Ureter (tissue), 1 donor: ENCODE measurements at places on chromosomes 13 and 19.

DNA sequence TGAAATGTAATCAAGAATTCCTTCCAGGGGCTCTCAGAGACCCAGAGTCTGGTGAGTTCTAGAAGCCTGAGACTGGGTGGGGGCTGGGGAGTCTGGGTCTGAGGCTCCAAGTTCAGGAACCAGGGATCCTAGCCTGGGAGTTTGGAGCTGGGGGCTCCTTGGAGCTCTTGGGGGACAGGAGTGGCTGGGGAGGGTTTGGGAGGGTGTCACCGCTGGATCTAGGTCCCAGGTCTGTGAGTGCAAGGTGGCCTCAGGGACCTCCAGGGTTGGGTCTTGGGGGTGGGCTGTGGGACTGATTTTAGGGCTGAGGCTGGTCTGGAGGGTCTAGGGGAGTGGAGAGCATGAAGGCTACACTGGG is 1.1 kb downstream of the SYCN start:
- no peak for DNase-seq

- no peak for DNase-seq
These were observed 36.2 kb downstream of the SPATA13 start for GRCh38 chr13:24196593-24197197.

DNA sequence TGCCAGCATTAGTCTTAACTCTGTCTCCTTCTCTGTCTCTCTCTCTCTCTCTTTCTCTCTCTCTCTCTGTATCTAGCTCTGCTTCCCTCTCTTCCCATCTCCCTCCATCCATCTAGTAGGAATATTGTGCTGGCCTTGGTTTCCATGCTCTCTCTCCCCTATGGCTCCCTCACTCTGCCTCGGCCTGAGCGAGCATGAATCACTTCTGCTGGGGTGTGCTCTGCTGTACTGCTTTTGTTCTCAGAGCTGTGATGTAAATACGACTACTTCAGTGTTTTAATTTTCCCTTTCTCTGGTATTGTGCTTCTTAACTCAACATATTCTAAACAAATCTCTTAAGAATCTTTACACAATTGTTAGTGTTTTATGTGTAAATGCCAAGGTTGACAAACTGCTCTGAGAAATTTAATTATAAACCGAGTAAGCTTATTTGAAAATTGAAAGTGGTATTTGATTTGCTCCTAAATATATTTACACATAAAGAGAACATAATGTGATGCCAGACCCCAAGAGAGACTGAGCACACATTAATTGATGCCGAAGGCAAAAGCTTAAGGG is 211.5 kb upstream of the KL start:
- no peak for DNase-seq

GRCh38 chr13:91661692-91662490 is 263.5 kb downstream of the GPC5 start:
- no peak for DNase-seq

DNA sequence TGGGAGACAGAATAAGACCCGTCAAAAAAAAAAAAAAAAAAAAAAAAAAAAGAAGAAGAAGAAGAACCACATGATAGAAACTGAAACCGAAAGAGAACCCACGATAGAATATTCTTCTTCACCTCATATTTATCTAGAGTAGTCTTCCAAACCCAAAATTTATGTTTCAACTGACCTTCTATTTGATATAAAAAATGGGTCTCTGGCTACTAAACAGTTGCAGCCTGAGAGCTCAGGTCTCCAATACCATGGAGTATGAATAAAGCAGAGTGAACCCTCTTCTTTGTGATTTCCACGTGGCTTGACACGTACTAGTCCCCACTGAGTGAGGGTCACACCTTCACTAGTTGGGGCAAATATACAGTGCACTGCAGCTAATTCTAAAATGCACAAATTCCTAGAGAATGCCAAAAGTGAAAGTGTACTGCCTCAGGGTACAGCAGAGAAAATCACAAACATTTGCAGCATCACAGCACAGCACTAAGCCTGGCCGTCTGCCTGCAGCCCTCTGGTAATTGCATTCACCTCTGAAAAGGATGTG is 30.8 kb upstream of the RFC3 start:
- DNase-seq, result no peak

GRCh38 chr13:23561261-23561660 is 9.0 kb upstream of the TNFRSF19 start:
- DNase-seq, result no peak

DNA sequence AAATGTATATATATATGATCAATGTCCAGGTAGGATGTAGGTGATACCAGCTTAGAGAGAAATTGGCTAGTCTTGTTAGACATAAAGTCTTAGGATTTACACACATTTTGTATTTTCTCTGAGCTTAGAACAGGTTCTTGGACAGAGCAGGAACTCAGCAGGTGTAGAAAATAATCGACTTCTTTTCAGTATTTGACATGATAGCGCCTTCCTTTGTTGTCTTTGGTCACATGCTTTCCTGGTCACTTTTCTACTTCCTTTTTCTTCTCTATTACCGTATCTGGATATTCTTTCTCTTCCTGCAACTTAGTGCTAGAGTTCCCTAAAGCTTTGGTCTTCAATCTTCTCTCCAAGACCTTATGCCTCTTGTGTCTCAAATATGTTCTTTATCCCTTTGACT is 107.4 kb downstream of the LRCH1 start:
- no peak for DNase-seq

DNA sequence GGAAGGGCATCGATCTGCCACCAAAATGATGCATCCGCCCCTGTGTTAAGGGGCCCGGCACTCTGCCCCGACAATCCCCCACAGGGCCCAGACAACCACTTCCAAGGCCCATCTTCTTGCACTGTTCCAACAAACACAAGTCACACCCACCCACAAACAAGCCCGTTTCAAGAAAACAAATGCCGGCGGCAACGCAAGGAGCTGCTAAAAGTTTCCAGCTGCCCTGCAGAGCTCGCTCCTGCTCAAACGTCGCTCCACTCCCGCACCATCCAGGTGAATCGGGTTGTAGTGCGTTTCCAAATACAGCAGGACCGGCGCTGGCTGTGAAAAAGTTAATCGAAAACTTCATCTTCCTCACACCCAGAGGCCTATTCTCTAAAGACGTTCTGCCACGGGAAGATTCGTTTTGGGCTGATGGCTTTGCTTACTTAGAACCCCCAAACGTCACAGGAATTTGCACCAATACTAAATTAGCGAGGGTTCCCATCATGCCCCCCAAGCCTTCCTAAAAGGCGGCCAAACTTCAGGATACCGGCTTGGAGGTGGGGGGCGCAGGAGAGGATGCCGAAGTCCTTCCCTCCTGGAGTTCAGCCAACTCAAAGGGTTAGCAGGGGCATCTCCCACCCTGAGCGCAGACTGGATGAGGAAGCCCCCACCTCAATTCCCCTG is 107.4 kb upstream of the DOCK9 start:
- DNase-seq, result no peak

GRCh38 chr19:33785795-33786194 is 10.9 kb upstream of the KCTD15 start:
- DNase-seq, result no peak

DNA sequence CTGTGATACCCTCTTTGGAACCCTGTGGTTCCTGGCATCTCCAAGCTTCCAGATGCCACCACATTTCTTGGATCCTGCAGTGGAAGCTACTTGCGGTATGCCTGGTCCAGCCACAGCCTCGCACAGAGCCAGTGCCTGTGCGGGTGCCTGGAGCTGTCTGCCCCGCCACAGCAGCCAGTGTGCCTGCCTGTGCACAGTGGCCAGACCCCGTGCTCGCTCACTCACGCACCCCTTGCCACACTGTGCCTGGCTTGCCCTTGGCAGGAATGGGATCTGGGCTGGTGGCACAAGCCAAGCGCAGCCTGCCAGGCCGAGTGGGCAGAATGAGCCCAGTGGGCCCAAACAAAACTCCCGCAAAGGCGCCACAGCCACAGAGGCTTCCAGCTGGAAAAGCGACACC is 26.2 kb downstream of the POMP start:
- no peak for DNase-seq

GRCh38 chr19:482186-483041 is 13.9 kb upstream of the MADCAM1 start:
- no peak for DNase-seq

GRCh38 chr19:32652894-32653598 is 21.9 kb downstream of the ANKRD27 start:
- peak; percentile 75 for DNase-seq

GRCh38 chr19:55362990-55363716 is at the start of gene GARIN5B:
GARIN5B (minus strand) TSS chr19:55363260; CDS start chr19:55363066, 194 bp downstream.
- DNase-seq, result no peak

GRCh38 chr19:55691561-55692481 is 16.8 kb downstream of the EPN1 start:
- no peak for DNase-seq

- no peak for DNase-seq
These were observed 48.7 kb upstream of the GPR183 start for GRCh38 chr13:99356012-99356261.

- DNase-seq, result no peak
These were observed 10.0 kb upstream of the PNMA8A start for GRCh38 chr19:46481223-46481848.

- peak; percentile 71 for DNase-seq
These were observed 21.9 kb downstream of the ATP11A start for GRCh38 chr13:112711528-112712265.

- no peak for DNase-seq
These were observed 133.3 kb downstream of the TNFSF13B start for GRCh38 chr13:108402850-108403249.
